ENCODE measurements at places on chromosomes 11 and 22. TPM values are rescaled to one million over a fixed set of nuclear protein-coding genes. Genes with fewer than 3 reads are reported as not detected.

DNA sequence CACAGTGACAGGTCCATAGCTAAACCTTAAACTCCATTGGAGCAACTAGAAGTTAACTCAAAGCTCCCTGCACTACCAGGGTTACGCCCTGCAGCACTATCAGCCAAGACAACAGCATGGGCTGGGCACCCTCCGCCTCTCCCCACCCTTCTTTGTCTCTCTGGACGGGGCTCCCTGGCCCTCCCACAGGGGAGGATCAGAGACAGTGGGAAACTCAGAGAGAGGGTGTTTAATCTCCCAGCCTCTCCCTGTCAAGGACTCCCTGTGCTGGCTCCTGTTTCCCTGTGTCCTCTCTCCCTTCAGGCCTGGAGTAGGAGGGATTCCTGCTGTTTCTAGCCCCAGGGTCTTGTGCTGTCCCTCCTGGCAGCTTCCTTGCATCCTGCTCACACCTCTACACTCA lies 56.9 kb upstream of the CSNK2A3 start:
- no peak for DNase-seq

DNA sequence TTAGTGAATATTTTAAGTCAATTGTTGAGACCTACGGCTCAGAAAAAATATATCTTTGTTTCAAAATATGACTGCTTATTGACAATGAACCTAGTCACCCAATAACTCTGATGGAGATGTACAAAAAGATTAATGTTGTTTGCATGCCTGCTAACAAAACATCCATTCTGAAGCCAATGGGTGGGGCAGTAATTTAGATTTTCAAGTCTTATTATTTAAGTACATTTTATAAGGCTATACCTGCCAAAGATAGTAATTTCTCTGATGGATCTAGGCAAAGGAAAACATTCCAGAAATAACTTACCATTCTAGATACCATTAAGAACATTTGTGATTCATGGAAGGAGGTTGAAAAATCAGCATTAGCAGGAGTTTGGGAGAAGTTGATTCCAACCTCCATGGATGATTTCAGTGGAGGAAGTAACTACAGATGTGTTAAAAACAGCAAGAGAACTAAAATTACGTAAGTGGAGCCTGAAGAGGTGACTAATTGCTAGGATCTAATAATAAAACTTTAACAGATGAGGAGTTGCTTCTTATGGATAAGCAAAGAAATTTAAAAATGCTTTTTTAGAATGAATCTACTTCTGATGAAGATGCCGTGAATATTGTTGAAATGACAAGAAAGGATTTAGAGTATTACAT lies 26.4 kb upstream of the OR8D2 start:
- DNase-seq: no peak

GRCh38 chr11:62104816-62105653 lies 18.8 kb upstream of the INCENP start:
- DNase-seq: no peak

- DNase-seq: no peak
Observed at GRCh38 chr11:63892228-63892627, 24.7 kb downstream of the RCOR2 start.

DNA sequence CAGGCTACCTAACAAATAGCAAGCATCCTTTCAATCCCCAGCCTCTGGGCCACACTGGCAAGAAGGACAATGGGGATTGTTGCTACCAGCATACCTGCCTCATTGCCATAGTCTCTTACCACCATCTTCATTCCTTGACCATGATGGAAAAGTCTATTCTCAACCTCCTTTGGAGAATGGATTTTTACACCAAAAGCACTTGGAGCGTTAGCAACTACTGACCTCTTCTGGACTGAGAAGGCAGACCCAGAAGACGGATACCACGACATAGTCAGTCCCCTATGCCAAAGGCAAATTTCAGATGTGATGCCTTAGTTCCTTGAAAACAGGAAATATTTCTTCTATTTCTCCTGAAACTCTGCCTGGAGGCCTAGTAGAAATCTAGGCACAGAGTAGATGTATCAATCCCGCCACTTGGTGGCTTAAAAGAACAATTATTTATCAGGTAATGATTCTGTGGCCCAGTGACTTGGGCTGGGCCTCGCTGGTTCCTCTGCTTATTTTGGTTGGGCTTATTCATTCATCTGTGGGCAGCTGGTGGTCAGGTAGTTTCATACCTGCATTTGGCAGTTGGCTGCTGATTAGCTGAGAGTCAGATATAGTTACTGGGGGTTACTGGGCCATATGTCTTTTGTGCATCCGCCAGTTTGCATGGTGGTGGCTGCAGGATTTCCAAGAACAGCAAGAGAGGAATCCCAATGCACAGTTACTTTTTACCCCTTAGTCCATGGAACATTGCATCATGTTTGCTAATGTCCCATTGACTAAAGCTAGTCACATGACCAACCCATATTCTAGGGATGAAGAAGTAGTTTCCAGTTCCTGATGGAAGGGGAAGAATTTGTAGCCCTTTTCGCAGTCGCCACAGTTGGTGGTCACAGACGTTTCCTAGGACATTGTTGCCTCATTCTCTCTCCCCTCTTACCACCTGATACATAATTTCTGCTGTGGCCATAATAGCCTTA lies 75.2 kb downstream of the DHCR7 start:
- no peak for DNase-seq

DNA sequence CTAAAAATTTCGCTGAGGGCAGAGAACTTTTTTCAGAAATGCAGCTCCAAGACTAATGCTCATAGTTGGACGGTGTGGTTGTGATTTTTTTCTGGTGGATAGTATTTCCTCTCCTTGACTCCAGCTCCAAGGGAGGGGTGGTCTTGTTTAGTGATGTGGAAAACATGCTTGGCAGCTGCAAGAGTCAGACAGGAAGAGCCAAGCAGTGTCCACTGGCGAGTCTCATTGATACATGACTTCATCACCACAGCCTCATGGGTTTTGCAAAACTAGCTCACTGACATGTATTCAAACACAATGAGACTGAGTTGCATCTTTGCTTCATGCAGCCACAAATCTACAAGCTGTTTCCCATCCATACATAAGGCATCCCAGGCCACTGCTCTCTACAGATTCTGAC lies 7.3 kb upstream of the KCNJ1 start:
- DNase-seq: no peak

GRCh38 chr11:114880442-114880841 lies 202.1 kb downstream of the NXPE2 start:
- DNase-seq: no peak

GRCh38 chr11:2444821-2445745 lies at the start of gene KCNQ1:
KCNQ1 (plus strand) TSS chr11:2445008; CDS start chr11:2445099, 91 bp downstream.
- DNase-seq: peak; percentile 59

- DNase-seq: no peak
Observed at GRCh38 chr11:27363576-27364117, 632 bp upstream of the CCDC34 start.

DNA sequence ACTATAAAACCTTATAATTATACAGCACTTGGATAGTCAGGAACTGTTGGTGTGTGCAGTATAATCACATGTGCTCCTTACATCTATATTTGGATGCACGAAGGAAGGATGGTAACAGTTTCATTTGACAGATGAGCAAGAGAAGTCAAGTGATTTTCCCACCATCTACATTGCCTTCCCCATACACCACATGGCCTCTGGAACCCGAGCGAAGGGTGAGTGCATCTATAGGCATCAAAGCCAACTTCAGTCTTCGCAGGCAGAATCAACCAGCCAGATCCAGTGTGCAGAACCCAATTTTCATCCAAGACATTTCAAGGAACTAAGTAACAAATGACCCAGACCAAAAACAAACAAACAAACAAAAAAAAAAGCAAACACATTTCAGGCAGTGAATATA lies 85.1 kb upstream of the BLID start:
- no peak for DNase-seq

DNA sequence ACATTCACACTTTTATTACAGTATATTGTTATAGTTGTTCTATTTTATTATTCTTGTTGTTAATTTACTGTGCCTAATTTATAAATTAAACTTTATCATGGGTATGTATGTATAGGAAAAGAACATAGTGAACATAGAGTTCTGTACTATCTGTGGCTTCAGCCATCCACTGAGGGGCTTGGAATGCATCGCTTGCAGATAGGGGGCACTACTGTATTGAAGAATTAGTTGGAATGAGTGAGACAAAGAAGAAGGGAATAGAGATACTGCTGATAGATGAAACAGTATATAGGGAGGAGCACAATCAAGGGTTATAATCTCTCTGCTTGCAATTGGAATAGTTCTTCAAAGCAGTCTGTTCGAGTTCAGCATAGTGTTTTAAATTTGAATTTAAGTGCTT lies 432.2 kb downstream of the RAB38 start:
- no peak for DNase-seq

DNA sequence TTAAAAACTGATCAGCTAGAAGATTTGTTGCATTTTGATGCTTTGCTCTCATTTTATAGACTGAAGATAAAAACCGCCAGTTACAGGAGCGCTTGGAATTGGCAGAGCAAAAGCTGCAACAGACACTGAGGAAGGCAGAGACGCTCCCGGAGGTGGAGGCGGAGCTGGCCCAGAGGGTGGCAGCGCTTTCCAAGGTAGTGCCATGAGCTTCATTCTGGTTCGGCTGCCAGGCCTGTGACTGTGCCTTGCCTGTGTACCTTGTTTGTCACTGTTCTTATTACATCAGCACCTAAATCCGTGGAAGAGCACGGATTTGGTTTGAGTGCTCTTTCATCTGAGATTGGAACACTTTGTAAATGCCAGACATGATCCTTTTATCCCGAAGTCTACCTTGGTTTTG lies 61.4 kb downstream of the PPFIA1 start:
- DNase-seq: no peak

Gene CHEK2
- total RNA-seq: 8.4 TPM

Gene SESN3
- total RNA-seq: 35.1 TPM

Gene MS4A15
- total RNA-seq: not detected

Gene TREH
- 0.44 TPM for total RNA-seq

Gene OR2AT4
- total RNA-seq: not detected

Gene GAS2
- 12.6 TPM for total RNA-seq

Gene NARS2
- 23.1 TPM for total RNA-seq
